Stimulated activated CD4-positive, alpha-beta T cell treated with anti-CD3 and anti-CD28 coated beads, Interleukin-2, amount 100 ng/mL, for 24 hours (primary cell): ENCODE measurements at places on chromosomes 11 and 22.
A peak's percentile ranks its signal among the peaks of the same experiment; 100 is the strongest.

- no peak for DNase-seq
Measured at GRCh38 chr11:109894242-109894641, 198.9 kb upstream of the ZC3H12C start.

- DNase-seq: peak; percentile 4
Measured at GRCh38 chr22:36027579-36027934, 1.1 kb downstream of the RBFOX2 start.

DNA sequence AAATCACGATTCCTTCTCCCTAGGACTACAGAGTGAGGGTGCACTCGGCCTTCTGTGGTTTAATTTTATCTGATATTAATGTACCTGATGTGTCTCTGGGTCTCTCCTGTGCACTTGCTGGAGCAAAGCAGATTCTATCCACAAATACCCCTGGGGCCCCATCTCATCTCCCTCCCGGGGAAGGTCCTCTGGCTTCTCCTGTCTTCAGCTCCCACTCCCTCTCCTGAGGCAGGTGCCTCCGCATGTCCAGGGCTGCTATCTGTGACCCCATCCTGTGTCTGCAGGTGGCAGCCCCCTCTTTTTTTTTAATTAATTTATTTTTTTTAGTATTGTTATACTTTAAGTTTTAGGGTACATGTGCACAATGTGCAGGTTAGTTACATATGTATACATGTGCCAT lies 558.7 kb downstream of the BRD1 start:
- DNase-seq: no peak

- DNase-seq: no peak
Measured at GRCh38 chr11:107430525-107430924, 27.1 kb downstream of the CWF19L2 start.
